ENCODE measurements at places on chromosomes 12 and 14.

- no peak for DNase-seq
Observed at GRCh38 chr12:109581856-109582255, 8.3 kb downstream of the MVK start.

DNA sequence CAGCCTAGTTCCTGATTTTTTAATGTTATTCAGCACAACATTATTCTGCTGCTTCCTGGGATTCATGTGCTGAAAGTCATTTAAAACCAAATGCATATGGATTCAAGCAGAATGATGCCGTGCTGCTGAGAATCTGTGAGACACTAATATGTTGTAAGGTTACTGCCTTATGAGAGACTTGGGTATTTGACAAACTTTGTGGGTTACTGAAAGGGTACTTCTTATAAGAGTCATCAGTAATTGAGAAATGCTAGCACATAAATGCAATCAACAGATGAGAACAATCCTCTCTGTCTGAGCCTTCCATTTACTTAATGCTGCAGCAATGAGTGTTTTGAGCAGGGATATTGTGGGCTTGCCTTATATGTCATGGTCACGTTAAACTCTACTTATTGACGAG is 175.7 kb downstream of the NPAS3 start:
- DNase-seq: no peak

DNA sequence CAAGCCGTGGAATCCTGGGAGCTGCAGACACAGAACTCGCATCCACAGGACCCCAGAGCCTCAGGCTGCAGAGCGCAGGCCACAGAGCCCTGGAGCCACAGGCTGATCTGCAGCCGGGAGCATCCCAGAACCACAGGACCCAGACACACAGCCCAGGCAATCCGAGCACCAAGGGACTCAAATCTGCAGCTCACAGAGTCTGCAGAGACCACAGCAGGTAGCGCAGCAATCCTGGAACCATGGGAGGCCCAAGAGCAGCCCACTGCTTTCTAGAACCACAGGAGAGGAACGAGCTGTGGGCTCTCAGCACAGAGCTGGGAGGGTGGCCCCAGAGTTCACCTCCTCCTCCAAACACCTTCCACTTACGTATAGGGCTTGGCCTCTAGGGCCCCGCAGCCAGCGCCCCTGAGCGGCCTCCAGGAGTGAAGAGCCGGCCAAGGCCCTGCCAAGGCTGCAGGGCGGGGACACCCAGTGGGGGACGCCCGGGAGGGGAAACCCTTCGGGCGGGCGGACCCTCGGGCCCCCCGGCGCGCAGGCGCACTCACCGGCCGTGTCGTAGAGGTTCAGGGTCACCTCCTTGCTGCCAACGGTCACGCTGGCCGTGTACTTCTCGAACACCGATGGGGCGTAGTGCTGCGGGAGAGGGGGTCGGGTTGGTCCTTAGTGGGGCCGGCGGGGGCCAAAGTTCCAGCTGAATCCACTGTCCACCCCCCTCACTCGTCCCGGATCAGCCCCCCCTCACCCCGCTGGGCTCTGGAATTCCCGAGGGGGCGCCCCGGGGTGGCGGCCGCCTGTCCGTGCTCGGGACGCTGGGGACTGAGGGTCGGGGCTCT is 665 bp downstream of the RHOF start:
- DNase-seq: no peak

DNA sequence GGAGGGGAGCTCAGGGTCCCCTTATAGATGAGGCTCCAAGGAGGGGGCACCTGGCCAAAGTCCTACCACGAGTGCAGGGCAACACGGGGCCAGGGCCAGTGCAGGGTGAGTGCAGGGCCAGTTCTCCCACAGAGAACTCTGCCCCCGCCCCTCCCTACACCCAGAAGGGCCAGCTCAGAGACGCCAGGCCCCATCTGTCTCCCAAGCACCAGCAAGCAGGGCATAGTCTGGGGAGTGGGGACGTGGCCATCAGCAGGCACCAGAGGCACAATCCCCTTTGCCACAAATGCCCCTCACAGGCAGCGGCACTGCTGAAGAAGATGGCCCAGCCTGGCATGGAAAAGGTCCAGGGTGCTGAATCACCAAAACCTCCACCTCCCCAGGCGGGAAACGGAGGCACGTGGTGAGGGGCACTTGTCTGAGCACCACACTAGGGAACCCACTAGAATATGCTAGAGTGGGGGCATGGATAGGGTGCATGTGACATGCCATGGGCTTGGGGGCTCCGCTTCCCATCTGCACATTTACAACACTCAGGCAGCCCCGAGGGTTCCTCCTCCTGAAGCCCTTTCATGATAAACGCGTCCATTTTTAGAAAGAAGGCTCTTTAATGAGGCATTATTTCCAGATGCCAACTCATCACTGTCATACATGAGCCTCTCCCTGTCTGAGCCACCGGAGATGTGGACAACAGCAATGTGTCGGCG is 17.8 kb downstream of the CCDC85C start:
- no peak for DNase-seq

DNA sequence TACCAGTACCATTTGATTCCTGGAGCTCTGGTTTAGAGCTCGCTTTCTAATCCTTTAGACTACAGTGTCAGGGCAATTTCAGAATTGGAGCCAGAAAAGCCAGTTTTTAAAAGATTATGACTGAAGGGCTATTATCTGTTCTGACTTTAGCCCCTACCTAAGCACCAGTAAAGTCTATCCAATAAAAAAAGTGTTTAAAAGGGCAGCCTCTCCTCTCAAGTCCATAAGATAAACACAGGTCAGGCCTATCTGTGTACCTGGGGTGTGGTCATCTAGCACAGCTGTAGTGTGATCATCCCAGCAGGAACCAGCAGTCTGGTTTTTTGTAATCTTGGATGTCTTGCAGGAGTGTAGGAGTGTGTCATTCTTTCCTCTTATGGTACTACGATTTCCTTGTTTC is 6.6 kb downstream of the APPL2 start:
- no peak for DNase-seq
